ENCODE measurements at places on chromosomes 5 and 9.

- DNase-seq, result no peak
Observed at GRCh38 chr9:136686534-136686793, 793 bp downstream of the AGPAT2 start.

- no peak for DNase-seq
Observed at GRCh38 chr9:14499976-14500375, 186.0 kb upstream of the NFIB start.

- DNase-seq, result no peak
Observed at GRCh38 chr5:120405286-120405864, 58.7 kb upstream of the PRR16 start.

GRCh38 chr9:6634444-6634843 lies 11.1 kb downstream of the GLDC start:
- no peak for DNase-seq

GRCh38 chr5:66639037-66639436 lies 42.8 kb downstream of the MAST4 start:
- no peak for DNase-seq

DNA sequence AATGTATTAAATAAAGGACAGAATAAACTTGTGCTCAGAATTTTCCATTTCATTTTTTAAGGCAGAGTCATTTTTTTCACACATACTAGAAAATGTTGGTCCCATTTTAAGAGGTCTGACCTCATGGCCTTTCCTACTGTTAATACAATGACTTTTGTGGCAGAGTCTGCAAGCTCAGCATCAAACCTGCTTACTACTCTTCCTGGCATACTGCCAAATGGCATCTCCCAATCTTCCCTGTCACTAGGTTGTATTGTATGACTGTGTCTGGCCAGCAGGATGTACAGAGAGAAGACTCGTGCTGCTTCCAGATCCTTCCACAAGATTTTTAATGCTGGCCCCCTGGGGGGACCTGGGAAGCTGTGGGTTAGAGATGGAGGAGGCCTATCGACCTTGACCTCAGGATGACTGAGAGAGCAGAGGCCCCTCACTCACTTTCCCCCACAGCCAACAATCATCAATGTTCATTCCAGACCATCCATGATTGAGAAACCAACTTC lies 64.7 kb downstream of the BARX1 start:
- no peak for DNase-seq

DNA sequence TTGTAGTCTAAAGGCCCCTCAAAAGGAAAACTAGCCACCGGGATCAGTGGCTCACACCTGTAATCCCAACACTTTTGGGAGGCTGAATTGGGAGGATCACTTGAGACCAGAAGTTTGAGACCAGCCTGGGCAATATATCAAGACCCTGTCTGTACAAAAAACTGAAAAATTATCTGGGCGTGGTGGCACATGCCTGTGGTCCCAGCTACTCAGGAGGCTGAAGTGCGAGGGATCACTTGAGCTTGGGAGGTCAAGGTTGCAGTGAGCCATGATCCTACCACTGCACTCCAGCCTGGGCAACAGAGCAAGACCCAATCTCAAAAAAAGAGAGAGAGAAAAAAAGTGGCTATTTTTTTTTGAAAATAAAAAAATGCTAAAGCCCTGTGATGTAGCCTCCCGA lies 55.2 kb downstream of the FBXW11 start:
- DNase-seq, result no peak

GRCh38 chr5:151214614-151215545 lies 9.0 kb downstream of the CCDC69 start:
- DNase-seq, result no peak

GRCh38 chr5:111976705-111977435 lies 219.9 kb upstream of the NREP start:
- DNase-seq, result no peak

- no peak for DNase-seq
Observed at GRCh38 chr5:169020102-169020501, 280.8 kb downstream of the SLIT3 start.

- no peak for DNase-seq
Observed at GRCh38 chr5:169778622-169779596, 141.8 kb downstream of the DOCK2 start.

GRCh38 chr9:69645488-69645887 lies 26.7 kb downstream of the APBA1 start:
- DNase-seq, result no peak

DNA sequence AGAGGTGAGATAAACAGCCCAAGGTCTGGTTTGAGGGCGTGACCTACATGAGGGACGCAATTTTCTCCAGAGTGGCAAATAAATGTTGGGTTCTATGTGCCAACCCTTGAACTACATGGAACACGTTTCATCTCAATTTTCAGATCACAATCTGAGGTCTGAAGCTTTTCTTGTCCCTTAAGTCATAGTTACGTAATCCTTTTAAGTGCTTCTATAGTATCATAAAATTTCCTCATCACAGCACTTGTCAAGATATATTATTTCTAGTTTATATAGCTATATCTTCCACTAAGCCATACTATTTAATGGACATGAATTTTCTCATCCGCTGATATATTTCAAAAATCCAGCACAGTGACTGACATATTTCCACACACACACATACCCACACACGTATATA lies 53.1 kb upstream of the GRIN3A start:
- no peak for DNase-seq

GRCh38 chr9:134433101-134433500 lies 106.8 kb downstream of the RXRA start:
- no peak for DNase-seq

DNA sequence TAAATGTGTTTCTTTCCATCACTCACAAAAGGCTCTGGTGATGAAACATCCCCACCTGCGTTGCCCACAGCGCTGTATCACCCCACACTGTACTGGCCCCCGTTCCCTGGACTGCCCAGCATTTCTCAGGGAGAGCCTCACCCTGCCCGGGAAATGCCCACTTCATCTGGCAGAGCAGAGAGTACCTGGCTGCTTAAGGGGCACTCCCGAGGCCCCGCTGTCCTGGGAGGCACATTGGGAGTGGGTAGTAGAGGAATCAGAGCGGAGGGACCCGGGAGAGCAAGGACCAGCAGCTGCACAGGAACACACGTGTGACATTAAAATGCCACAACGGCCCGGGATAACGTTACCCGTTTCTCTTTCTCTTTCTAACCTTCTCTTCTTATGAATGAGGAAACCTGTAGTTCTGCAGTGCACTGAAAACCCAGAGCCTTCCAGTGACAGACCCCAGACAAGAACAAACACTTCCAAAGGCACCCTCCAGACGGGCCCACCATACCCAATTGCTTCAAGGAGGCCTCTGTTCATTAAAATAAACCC lies 110.0 kb downstream of the ROR2 start:
- no peak for DNase-seq

DNA sequence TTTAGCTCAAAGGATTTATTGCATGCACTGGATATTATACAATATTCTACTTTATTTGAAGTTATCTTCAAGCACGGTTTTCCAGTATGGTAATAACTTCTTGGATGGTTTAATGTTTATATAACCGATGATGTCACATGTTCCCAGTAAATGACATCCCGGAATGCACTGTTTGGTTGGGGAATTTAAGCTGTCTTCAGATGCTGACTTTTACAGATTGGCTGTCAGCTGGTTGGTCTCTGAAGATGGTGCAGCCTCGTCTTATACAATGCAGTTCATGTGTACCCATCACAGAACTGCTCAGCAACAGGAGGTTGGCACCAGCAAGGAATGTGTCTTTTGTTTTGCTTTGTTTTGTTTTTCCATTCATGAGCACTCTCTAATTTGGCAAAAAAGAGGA lies 143.8 kb downstream of the PRKACG start:
- DNase-seq, result no peak

- no peak for DNase-seq
Observed at GRCh38 chr5:105195765-105196164, 1633.2 kb upstream of the NUDT12 start.

- no peak for DNase-seq
Observed at GRCh38 chr5:57531333-57531732, 48.7 kb upstream of the ACTBL2 start.

DNA sequence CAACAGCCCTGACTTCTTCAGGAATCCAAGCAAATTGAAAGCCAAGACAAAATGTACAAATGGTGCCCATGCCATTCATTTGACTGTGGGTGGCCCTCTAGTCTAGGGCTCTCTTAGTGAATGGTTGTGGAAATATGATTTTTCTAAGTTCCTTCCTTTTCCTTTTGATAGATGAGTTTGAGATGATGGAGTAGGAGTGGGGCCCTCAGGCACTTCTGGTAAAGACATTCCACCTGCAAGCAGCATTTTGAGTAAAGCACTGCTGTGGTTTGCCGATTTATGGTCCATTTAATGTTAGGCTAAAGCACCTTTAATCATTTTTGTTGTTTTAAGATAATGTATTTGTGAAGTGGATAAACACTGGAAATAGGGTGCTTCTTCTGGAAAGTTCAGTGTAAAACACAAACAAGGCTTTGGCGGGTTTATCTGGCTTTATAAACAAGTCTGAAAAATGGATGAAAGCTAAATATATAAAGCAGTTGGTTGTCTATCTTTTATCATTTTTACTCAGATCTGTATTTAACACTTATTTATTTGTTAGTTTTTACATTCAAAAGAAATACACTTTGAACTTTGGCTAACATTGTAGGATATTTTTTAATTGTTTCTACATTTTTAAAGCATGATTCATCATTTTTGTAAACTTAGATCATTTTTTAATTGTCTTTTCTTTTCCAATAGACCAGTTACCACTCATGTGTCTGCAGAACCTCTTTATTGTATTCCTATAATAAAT lies 213.5 kb downstream of the PJA2 start:
- DNase-seq, result no peak

GRCh38 chr5:57664700-57665099 lies 182.1 kb upstream of the ACTBL2 start:
- no peak for DNase-seq

GRCh38 chr5:136135536-136135935 lies 2.9 kb downstream of the SMAD5 start:
- DNase-seq, result no peak

DNA sequence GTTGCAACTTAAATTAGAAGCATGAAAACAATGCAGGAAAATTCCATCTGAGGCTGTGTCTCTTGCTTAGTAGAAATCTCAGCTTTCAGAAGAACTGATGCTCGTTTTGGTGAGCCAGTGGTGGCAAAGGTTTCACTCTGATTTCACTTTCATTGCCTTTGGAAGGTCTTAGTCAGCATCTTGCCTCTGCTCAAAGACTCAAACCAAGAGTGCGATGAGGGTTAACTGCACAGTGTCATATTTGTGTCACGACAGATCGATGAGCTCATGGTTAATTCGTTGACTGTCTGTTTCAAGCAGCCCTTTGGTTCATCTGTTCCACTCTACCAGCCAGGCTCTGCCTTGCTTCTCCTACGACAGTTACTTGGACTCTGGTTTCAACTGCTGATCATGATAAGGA lies 331.3 kb upstream of the KIF2A start:
- DNase-seq, result no peak

GRCh38 chr9:85995599-85995998 lies 54.7 kb downstream of the NAA35 start:
- no peak for DNase-seq

DNA sequence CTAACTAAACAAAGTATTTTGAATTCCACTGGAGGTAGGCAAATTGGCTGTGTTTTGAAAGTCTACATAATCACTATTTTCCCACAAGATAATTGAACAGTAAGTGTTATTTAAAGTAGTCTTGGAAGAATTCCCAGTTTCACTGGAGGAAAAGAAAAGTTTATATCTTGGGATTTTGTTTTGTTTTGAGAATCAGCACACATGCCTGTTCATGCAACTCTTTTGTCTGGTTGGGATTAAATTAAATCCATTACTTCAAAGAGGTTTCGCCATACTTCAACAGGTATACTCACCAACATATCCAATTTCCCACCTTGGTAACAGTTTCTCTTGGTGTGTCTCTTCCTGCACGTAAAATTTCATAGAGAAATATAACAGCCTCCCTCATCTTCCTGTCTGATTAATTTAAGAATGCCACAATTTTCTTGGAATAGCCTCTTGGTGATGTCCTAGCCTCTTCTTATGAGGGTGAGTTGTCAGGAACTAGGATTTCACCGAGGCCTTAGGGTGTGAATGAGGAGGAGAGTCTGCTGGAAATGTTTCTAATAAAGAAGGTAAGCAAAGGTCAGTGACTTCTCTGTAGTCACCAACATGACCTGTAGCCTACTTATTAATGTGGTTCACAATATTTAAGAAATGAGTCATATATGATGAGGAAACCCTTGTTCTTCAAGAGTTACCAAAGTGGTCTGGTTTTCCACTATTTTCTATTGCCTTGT lies 48.1 kb downstream of the ITGA2 start:
- DNase-seq, result no peak

DNA sequence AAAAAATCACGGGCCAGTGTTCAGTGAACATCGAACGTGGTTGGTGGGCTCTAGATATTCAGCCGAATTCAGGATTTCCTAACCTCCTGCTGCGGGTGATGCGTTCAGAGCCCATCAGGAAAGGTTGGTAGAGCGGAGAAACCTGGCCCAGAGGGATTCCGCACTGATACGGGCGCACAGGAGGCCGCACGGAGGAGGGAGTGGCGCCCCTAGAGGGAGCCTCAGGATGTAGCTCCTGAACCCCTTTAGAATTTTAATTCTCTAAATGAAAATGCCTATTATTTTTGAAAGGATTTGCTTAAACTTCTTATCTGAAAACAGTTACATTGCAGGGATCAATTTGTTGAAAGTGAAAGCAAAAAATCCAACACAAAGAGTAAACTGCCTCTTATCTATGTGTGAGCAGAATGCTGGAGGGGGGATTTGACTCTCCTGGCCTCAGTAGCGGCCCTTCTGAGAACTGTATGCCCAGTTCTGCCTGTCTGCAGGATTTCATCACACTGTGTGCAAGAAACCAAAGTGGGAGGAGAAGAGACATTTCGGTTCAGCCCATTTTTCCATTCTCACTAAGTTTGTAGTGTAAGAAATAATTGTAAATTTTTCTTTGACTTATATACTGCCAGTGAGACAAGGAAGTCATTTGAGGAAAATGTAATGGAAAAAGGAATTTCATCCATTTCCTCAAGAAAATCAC lies 75.9 kb downstream of the TENT4A start:
- DNase-seq, result no peak

Measured in NCI-H2081 treated with DMSO at 0.1 percent for 48 hours (cell line).